ENCODE measurements at places on chromosomes 2 and 18.

DNA sequence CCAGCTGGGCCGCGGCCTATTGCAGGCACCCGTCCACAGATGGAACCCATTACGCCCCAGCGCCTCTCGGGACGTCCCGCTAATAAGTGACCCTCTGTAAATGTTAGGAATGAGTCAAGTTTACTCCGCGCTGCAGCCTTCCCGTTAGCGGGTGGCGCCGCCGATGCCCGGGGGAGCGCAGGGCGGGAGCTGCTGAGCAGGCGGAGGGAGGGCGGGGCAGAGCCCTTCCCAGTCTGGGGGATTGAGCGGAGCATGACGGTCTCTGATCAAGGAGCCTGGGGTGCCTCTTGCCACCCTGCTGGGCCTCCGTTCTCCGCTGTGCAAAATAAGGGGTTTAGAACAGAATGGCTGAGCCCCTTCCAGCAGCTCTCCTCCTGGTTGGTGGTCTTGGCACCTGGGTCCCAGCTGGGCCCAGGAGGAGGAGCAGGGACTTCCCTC lies 10.5 kb downstream of the CROCC2 start:
- no peak for DNase-seq

- DNase-seq = no peak
Observed at GRCh38 chr2:219273937-219274336, 5.2 kb upstream of the DNAJB2 start.

GRCh38 chr2:189086710-189087109 lies 92.9 kb downstream of the COL5A2 start:
- DNase-seq = no peak

GRCh38 chr2:204608237-204608939 lies 63.1 kb downstream of the PARD3B start:
- no peak for DNase-seq

DNA sequence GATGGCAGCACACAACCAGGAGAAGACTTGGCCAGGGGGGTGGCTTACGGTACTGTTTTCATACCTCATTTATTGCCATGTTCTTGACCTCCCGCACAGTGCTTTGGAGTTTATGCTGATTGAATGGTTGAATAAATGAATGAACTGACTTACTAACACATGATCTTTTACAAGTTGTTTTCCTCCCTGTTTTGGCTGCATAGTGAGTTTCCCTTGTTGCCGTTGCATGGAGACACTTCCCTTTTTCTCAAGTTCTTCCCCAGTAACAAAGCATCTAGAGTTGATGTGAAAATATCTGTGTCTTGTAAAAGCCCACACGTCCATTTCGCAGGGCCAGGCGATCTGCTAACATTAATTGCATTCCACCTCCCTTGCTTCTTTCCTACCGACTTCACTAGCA lies 35.7 kb upstream of the RAB1A start:
- DNase-seq = no peak

DNA sequence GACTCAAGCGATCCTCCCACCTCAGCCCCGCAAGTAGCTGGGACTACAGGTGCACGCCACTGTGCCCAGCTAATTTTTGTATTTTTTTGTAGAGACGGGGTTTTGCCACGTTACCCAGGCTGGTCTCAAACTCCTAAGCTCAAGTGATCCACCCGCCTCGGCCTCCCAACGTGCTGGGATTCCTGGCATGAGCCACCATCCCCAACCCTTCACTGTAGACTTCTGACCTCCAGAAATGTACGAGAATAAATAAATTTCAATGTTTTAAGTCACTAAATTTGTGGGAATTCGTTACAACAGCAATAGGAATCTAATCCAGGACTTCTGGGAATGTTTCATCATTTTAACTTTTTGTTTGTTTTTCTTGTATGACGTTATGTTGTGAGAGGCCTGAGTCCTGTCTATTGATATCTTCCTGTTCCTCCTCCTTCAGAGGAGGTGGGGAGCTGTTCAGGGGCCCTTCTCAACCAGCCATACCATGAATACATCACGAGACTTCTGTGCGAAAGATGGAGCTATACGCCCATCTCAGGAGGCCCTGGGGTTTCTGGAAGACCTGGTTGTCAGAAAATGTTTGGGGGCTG lies 40.0 kb downstream of the TEX44 start:
- DNase-seq = no peak

- DNase-seq = no peak
Observed at GRCh38 chr2:222813177-222813843, 47.5 kb upstream of the ACSL3 start.

DNA sequence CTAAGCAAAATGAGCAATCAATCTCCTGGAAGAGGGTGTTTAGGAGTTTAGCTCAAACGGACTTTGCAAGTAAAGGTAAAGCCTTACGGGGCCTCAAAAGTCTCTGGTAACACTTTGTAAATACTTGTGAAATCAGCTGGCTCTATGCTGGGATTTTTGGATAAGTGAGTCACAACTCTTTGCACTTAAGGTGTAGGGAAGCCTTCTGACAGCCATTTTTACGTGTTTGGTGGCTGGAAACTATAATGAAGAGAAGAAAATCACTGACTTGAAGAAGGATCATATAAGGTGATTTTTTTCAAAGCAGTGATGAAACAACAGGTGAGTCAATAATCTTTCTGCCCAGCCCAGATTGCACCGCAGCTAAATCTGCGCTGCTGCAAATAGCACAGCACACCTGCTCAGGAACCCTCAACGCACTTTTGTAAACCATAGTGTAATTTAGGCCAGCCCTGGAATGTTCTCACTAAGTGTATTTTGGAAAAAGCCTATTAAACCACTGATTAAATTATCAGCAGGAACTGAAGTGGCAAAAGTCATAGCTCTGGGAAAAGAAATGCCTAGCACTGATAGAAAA lies 218.8 kb downstream of the AGPS start:
- DNase-seq = no peak

DNA sequence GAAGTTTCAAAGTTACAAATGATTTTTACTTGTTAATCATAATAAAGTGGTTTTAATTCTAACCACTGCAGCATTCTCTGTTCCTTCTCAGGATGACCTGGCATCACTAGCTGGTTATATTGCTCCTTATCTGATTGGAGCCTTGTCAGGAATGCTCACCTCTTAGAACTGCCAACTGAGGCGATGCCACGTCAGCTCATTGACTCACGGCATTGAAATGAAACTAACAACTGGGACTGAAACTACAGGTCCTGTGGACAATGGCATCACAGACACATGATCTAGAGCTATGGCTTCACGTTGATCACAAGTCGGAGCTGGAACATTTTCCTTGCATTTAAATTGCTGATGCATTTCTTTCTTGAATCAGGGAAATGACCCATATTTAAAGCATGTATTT lies 54.9 kb upstream of the MAP2 start:
- no peak for DNase-seq

GRCh38 chr2:54206596-54206995 lies 49.4 kb downstream of the TSPYL6 start:
- no peak for DNase-seq

Data from activated CD8-positive, alpha-beta memory T cell treated with anti-CD3 and anti-CD28 coated beads for 24 hours (primary cell).